Aorta (tissue), 5 donors: ENCODE measurements at places on chromosomes 5 and 9. TPM values are rescaled to one million over a fixed set of nuclear protein-coding genes. Genes with fewer than 3 reads are reported as not detected.

NFX1 gene
- 38.3 TPM for total RNA-seq

DHX29 gene
- 24.6 TPM for total RNA-seq

PCDHB3 gene
- 2.9 TPM for total RNA-seq

DMRT1 gene
- not detected for total RNA-seq

CNTNAP3 gene
- 9.3 TPM for total RNA-seq

IRX1 gene
- 4.3 TPM for total RNA-seq

SPATA31C1 gene
- total RNA-seq, result not detected

DNA sequence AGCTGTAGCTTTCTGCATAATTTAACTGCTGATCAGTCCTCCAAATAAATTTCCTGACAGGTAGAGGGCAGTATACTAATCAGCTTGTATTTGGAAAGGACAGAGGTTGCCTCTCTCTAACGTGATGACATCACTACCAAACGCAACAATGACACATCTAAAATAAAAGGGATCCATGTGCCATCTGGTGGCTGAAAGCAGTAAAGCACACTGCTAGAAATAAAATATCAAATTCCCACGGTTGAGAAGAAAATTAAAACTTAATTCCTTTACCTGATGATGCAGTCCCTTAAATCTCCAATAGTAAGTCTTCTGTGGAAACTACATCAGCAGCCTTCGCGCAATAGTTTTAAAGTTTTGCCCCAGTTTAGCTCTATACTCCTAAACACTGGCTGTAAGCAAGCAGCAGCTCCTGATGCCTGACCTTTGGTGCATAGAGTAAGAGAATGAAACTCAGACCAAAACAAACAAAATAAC is 54.5 kb downstream of the DIAPH1 start:
- no peaks in the 10 kb centered on the region for H3K27me3 ChIP-seq
- H3K4me1 ChIP-seq, result peaks cover 2% of the 10 kb centered on the region

DNA sequence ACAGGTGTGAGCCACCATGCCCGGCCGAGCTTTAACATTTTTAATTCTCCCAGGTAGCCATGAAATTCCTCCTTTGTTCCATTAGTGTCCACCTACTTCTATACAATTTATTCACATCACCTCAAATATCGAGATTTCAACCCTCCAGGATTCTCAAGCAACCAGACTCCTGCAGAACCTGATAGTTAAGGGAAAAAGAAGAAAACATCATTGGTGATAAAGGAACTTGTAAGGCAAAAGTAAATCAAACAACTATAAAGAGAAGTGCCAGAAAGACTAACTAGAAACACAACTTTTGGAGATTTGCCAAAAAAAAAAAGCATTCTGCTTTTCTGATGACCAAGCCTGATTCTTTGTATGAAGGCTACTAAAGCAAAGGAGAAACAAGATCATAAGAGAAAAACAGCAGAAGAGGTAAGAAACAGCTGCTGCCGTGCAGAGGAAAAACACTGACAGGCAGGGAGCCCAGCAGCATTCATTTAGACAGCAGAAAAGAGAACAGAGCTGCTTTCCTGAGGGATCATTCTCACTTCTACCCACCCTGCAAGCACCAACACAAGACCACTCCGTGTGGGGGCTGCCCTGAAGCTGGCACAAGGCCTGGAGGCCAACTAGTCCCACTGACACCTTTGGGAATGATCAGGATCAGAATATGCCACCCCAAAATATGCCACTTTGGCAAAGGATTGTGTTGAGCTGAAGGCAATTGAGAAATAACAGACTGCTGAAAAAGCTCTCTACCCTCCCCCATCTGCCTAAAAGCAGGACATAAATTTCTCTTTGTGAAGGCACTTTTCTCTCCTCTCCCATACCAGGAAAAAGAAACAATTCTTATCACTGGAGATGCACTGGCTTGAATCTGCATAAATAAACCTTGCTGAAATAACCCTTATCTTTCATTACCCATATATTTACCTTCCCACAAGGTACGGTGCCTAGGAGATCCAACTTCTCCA is 75.1 kb downstream of the ALDH7A1 start:
- H3K4me1 ChIP-seq, result peaks cover 5% of the 10 kb centered on the region
- no peaks in the 10 kb centered on the region for H3K36me3 ChIP-seq
- H3K4me3 ChIP-seq, result no peak overlapping the region

- no peak within 1 kb of the TSS for H3K4me3 ChIP-seq
- H3K36me3 ChIP-seq, result no peaks in the 10 kb centered on the region
- no peaks in the 10 kb centered on the region for H3K4me1 ChIP-seq
- peak; percentile 85 for DNase-seq
- no peaks in the 10 kb centered on the region for H3K27me3 ChIP-seq
Measured at GRCh38 chr9:124011460-124012301, at the start of gene LHX2. Gene LHX2, plus strand, starts transcription at chr9:124011768. Its CDS starts 581 bp downstream, at chr9:124012349.

DNA sequence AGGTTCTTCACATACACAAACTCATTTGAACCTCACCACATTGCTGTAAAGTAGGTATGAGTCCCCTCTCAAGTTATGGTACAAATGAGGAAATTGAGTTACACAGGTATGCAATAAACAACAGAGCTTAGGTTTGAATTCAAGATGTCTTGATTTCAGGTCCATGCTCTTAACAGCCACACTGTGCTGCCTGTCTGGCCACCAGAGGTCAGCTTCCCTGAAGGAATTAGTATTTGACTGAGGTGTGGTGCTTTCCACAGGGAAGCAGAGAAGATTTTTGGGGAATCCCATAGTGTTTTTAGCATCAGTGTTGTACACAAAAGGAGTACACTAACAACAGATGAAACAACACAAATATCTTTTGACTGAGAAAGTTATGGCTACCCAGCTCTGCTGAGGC is 94.4 kb upstream of the ITGA1 start:
- H3K4me3 ChIP-seq, result no peak overlapping the region
- H3K36me3 ChIP-seq, result no peaks in the 10 kb centered on the region
- no peaks in the 10 kb centered on the region for H3K27me3 ChIP-seq

GRCh38 chr5:77957516-77957915 is 181.4 kb upstream of the TBCA start:
- H3K27me3 ChIP-seq, result no peaks in the 10 kb centered on the region
- DNase-seq, result no peak
- no peak overlapping the region for H3K27ac ChIP-seq
- no peak overlapping the region for H3K4me3 ChIP-seq
- no peaks in the 10 kb centered on the region for H3K4me1 ChIP-seq

DNA sequence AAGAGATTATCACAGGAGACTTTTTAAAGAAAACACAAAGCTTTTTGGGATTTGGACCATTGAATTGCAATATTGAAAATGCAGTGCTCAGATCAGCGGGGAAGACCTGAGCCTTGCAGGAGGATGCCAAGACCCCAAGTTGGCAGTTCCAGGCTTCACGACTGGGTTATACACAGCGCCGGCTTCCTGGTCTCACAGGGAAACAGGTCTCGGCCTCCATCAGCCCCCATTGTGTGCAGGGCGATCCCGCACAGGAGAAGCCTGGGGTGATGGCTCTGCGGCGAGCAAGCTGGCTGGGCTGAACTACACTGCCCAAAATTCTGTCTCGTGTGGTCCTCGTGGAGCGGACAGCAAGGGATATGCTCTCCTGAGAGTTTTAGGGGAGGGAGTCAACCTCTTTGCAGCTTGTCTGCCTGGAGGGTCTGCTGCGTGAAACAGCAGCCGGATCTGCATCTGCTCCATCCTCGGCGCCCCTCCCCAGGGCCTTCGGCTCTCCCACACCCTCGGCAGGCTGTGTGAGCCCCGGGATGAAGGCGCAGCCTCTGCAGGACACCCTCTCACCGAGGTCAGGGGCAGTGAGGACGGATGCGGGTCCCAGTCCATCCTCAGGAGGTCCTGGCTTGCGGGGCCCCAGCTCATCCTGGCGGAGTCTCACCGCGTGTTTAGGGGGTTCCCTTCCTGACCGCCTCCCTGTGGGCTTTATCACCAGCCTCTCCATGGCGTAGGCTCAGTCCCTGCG is 60.6 kb downstream of the NSUN2 start:
- H3K4me1 ChIP-seq, result no peaks in the 10 kb centered on the region
- H3K4me3 ChIP-seq, result no peak overlapping the region
- H3K27me3 ChIP-seq, result no peaks in the 10 kb centered on the region
- H3K27ac ChIP-seq, result no peak overlapping the region
- DNase-seq, result no peak

- no peaks in the 10 kb centered on the region for H3K27me3 ChIP-seq
- no peaks in the 10 kb centered on the region for H3K4me1 ChIP-seq
- no peak overlapping the region for H3K4me3 ChIP-seq
- no peak overlapping the region for H3K27ac ChIP-seq
- no peak for DNase-seq
- H3K36me3 ChIP-seq, result no peaks in the 10 kb centered on the region
Measured at GRCh38 chr5:2556375-2556966, 195.0 kb downstream of the IRX2 start.

- no peaks in the 10 kb centered on the region for H3K4me1 ChIP-seq
- no peaks in the 10 kb centered on the region for H3K36me3 ChIP-seq
- H3K27me3 ChIP-seq, result no peaks in the 10 kb centered on the region
- no peak overlapping the region for H3K4me3 ChIP-seq
- no peak for DNase-seq
Measured at GRCh38 chr5:111929867-111930266, 172.9 kb upstream of the NREP start.

DNA sequence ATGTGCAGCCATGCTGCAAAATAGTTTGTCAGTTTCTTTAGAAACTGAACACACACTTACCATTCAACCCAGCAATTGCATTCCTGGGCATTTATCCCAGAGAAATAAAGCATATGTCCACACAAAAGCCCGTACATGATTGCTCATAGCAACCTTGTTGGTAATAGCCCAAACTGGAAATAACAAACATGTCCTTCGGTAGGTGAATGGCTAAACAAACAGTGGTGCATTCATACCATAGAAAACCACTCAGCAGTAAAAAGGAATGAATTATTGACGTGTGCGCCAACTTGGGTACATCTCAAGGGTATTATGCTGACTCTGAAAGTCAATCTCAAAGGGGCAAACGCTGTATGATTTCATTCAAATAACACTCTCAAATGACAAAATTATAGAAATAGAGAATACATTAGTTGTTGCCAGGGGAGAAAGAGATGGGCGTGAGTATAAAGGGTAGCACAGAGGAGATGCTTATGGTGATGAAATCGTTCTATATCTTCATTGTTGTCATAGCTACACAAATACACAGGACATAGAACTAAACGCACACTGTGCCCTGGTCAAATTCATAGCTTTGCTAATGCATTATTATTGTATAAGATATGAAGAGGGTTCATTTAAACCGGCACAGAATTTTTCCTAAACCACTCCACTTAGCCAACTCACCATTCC is 58.2 kb downstream of the DRD1 start:
- no peaks in the 10 kb centered on the region for H3K36me3 ChIP-seq
- no peaks in the 10 kb centered on the region for H3K27me3 ChIP-seq
- H3K27ac ChIP-seq, result no peak overlapping the region

DNA sequence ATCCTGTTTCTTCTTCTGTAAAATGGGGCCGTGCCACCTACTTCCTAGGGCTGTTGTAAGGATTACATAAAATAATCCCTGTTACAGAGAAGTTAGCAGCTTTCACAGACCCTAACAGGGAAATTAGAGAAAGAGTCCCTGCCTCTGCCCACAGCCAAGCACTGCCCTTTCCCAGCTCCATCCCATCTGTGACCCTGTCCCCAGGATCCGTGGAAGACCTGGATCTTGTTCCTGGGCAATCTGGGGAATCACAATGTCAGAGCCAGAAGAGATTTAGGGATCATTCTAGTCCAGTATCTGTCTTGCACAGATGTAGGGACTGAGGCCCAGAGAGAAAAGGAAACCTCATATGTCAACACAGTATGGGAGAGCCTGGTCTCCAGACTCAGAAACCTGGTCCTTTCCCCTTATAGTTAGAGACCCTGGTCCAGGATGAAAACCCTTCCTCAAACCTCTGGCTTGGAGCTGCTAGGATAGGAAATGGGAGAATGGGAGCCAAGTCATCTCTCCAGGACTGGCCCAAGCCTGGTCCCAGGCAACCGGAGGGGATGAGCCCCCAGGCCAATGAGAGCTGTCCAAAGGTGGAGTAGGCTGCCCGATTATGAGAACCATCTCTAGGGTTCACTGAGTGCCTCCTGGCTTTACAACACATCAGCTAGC is 12.5 kb downstream of the LHX6 start:
- no peak overlapping the region for H3K4me3 ChIP-seq
- no peak overlapping the region for H3K27ac ChIP-seq
- H3K4me1 ChIP-seq, result no peaks in the 10 kb centered on the region
- H3K27me3 ChIP-seq, result no peaks in the 10 kb centered on the region
- no peak for DNase-seq
